ENCODE measurements at places on chromosomes 4 and X.
A peak's percentile ranks its signal among the peaks of the same experiment; 100 is the strongest.

DNA sequence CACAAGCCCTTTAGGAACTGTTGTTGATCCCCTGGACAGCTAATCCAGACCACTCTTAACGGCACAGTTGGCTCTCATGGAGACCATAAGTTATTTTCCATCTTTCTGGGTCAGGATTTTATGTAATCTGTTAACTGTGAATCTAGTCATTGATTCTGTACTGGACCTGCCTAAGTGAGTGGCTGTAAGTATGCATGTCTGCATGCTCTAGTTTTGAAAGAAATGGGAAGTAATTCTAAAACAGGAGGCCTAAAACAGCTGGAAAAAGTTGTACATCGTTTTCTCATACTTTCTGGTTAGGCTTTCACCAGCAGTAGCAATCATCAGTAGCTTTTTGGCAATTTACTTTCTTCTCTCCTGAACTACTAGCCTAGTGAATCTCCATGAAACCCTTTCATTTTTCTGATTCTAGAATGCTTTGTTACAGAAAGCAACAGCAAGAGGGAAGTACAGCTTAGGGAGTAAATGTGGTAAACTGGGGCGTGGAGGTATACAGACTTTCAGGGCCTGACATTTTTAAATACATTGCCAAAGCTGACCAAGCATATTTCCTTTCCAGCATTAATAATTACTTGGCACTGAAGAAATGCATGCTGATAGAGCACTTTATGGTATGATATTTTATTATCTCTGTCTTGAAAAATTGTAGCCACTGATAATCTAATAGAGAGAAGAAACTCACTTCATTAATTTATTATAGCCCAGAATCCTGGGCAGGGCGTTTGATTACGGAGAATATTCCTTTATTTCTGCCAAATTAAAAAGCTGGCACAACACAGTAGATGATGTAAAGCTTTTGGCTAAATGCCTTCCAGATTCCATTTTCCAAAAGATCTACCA lies 202.7 kb downstream of the BANK1 start:
- no peak for DNase-seq

GRCh38 chr4:7393601-7394575 lies 40.8 kb downstream of the PSAPL1 start:
- no peak for DNase-seq

DNA sequence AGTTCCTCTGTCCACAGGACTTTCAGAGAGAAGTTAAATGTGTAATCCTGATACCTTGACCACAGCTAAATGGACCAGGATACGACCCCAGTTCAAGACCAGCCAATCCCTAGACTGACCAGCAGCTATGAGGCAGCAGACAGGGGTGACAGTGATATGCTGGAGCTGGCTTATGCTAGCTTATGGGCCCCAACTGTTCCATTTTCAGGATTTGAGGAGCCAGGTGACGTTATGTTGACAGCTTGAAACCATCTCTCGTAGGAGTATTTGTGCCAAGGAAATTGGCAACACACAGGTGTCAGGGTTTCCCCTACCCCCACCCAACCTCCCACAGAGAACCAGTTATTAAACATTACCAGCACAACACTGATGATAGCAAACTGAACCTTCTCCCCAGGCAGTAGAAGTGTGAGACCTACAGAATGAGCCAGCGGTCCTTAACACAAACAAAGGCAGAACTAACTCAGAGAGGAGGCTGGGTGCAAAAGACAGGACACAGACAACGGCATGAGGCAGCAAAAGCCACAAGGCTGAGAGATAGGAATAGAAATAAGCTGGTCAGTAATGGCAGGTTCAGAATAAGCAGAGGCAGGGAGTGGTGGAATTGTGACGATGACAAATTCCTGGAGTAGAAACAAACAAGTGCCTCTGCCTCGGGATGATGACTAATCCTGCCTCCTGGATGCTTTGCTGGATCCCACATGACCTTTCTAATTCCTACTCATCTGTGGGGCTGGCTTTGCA lies 85.6 kb upstream of the CPEB2 start:
- DNase-seq, result peak; percentile 89

DNA sequence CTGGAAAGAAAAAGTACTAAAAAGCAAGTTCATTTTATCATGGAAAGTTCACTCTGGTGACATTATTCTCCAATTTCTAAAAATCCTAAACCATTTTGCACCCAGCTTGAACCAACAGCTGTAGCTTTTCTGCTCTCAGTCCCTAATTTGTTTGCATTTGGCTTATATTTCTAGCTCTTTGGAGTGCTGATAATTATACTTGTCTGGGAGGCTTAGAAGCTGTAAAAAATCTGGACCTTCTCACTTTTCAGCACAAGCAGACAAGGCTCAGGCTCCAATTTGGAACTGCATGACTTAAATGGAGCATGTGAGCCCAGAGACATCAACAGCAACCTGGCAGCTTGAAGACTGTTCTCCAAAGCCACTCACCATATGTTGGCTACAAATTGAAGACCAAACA lies 170.9 kb upstream of the PCDH18 start:
- no peak for DNase-seq

- no peak for DNase-seq
These were observed 30.6 kb upstream of the GTPBP6 start for GRCh38 chrX:349196-349595.

DNA sequence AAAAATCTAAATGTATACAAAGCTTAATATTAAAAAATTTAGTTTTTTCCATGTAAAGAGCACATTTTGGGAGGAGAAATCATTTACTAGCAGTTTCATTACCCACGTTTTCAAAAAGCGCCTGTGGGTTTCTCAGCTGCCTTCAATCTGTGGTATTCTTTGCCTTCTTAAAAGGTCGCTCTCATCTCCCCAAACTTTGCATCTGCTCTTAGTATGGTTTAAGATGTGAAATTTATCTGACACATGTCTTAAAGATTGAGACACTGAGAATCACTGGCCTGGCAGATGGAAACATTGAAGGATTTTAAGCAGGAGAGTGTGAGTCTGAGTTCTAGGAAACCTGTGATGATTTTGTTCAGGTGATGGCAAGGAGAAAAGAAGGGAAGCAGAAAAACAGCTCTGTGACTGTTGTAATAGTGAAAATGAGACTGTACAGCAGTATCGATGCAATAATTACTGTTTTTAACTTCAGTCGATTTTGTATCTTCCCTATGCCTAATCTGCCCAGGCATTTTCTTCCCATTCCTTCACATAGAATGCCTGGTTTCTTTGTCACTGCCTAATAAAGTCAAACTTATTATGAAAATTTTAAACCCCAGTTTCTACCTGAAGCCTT lies 75.9 kb downstream of the PAQR3 start:
- no peak for DNase-seq

DNA sequence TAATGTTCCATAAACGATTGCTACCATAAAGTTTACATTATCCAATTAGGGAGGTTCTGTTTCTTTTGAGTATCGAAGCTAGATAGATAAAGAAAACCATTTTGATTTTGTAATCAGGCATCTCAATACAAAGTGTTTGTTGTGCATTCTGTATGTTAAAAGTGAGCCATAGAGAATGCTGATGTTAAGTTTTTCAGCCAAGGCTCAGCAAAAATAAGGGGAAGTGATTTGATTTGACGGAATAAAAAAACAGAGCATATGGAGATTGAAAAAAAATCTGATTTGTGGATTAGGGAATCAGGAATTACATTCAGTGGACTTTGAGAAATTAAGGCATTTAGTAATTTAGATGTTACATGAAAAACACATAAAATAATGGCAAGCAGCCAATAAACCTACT lies 314.8 kb downstream of the PPP3CA start:
- DNase-seq, result no peak

All from EL (cell line).